Frontal cortex (tissue), 4 donors: ENCODE measurements at places on chromosomes 6 and 20. TPM values are rescaled to one million over a fixed set of nuclear protein-coding genes. Genes with fewer than 3 reads are reported as not detected.

The FAM209B gene
- total RNA-seq, result not detected

The OPRL1 gene
- 13.5 TPM for total RNA-seq

The VWA7 gene
- under 0.01 TPM for total RNA-seq

The REM1 gene
- total RNA-seq, result not detected

The PFDN6 gene
- 31.0 TPM for total RNA-seq

DNA sequence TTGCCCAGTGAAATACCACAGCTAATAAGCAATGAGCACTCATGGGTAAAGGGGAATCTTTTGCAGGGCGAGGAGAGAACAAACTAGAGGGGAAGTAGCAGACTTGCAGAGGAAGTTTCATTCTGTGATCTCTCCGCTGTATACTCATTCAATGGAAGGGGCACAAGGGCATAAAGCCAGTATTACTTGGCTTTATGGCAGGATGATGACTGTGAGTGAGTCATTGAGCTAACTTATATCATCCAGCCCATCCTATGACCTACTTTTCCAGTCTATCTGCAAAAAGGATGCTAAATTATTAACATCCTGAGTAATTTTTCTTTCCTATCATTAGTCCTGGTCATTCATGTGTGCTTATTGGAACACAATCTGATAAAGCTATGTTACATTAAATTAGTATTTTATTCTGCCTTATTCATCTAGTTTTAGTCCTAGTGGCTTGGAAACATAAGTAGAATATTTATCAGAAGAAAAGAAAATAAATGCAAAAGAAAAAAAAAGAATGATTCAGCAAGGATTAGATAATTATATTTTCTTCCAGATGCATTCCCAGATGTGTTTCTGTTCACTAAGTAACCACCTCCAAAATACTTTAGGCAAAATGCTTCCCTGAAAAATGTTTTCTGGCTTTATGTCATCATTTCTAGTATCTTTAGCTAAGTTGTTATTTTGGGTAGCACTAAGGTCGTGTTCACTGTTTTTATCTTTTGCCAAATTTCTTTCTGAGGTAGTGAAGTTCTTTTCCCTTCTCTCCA is 471.7 kb downstream of the CDKAL1 start:
- DNase-seq, result no peak

DNA sequence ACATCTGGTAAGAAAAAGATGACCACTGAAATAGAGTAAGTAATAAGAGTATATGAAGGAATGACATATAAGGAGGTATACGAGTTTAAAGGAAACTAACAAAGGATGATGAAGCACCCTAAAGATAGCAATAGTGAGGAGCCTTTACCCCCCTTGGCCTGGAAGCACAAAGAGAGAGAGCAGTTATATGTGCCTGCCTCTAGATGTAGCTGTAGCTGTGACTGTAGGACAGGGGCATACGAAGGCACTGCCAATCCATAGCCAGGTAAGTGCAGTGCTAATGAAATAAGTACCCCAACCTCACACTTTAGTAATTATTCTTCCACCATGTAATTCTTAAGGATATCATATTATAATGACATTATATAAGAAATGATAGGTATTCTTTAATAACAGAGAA is 90.1 kb upstream of the FKBP1C start:
- no peak for DNase-seq

- no peak for DNase-seq
These were observed 341.6 kb downstream of the PRKN start for GRCh38 chr6:162385980-162386379.

The FAM184A gene
- 30.2 TPM for total RNA-seq

DNA sequence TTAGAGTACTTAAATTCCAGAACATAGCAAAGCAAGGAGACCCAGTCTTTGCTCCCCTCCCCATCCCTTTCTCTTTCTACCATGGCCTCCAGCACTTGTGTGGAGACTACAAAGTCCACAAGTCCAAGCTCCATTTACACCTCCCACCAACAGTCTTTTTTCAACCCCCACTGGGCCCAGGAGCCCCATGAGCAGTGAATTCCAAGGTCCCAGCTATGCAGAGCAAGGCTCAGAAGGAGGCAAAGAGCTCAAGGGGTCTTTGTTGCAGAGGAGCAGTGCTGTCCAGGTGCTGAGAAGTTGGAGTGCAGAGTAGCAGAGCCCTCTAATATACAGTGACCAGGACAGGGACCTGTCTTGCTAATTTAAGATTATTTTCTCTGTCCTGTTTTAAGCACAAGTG is 9.0 kb downstream of the PAK5 start:
- DNase-seq, result no peak

DNA sequence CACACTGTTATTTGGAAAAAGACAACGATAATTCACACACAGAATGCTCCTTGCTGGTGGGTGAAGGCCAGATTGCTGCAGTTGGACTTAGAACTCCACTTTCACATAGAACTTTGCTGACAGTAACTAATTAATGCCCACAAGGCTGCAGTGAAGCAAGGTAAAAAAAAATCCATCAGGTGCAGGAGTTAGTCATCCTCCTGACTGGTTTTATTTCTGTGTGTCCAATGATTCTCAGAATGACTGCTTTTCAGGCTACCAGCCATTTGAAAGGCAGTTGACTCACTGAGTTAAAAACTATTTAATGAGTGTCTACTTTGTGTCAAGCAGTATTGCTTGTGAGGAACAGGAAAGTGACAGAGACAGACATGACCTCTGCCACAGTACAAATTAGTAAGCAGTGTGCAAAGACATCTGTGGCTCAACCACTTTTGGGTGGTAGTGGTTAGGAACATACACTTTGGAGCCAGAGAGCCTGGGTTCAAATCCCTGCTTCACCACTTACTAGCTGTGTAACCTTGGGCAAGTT is 41.9 kb downstream of the ELOVL5 start:
- no peak for DNase-seq

DNA sequence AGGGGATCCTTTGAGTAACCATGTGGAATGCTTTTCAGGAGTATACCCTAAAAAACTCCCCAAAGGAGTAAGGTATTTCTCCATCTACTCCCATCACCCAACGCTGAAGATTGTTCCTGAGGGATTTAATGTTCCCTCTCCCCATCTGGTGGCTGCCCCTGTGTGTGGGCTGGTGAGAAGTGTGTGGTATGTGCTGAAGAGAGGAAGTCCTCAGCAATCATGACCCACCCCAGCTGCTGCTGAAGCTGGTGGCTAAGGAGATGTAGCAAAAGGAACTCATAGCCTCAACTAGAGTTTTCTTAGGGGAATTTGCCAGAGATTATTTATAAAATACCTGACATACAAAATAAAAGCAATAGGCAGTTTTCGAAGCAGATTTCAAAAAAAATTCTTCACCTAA is 114.3 kb upstream of the JAG1 start:
- DNase-seq, result no peak

DNA sequence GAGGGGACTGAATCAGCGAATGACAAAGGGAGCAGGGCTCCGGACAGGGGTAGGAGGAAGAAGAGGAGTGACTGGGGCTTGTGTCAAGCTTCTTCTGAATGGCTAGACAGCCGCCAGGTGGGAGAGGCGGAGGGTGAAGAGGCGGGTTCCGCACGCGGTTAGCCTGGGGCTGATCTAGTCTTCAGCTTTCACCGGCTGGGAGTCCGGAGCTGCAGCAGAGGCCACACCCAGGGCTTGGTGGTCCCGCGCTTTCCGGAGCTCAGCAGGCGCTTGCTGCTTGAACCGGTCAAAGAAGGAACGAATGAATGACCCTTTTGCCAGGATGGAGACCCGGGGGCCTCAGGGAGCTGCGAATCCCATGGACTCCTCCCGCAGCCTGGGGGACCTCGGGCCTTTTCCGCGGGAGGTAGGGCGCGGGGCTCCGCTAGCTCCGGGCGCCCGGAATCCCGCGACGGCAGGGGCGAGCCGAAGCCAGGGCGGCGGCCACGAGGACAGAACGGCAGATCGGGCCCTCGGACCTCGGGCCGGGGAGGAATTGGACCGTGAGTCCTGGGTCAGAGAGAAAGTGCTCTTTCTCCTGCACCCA is at the start of gene C6orf141:
Gene C6orf141, plus strand, starts transcription at position 177 of the 586 bp plus-strand sequence. Its CDS starts 125 bp downstream, at position 302.
- no peak for DNase-seq

The WFDC10B gene
- not detected for total RNA-seq

- DNase-seq, result no peak
These were observed 76.6 kb downstream of the CEBPB start for GRCh38 chr20:50267041-50267865.

GRCh38 chr20:23127506-23128279 is 41.6 kb upstream of the CD93 start:
- no peak for DNase-seq

GRCh38 chr6:29870104-29870503 is 42.5 kb downstream of the HLA-G start:
- no peak for DNase-seq

The TBC1D22B gene
- total RNA-seq, result 8.2 TPM

DNA sequence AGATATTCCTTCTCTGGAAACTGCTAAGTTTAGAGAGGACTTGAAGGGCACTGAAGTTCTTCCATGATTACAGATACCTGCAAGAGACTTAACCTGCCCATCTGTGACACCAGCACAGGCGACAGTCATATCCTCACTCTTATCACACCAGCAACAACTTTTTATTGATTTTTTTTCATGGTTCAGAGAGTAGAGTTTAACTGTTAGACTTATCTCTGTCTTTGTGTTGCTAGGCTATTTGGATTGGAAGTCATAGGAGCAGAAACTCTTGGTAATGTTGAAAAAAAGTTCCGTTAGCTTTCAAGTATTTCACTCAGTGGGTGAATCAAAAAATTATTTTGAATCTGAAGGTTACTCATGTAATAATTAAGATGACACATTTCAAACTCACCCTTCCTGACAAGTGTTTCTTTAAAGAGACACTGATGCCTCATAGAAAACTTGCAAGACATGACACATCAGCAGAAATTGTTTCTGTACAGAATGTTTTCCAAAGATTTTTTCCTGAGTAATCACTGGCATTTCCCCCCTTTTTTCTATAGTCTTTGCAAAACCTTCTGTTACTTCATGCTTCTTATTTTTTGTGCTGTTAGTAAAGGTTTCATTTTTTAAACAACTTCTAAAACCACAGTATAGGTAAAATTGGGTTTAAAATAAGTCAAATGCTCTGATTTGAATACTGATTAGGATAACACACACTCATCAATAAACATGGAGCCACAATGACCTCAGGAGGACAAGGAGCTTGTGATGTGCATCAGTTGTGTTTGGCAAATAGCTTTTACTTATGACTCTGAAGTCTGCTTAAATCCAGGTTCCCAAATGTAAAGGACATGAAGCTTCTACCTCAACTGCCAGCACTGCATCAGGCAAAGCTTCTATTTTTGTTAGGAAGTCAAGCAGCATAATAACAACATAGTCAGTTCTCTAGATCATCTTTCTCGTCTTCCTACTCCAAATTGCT is 252.9 kb upstream of the MAN1A1 start:
- no peak for DNase-seq

The NRSN1 gene
- total RNA-seq, result 22.0 TPM

DNA sequence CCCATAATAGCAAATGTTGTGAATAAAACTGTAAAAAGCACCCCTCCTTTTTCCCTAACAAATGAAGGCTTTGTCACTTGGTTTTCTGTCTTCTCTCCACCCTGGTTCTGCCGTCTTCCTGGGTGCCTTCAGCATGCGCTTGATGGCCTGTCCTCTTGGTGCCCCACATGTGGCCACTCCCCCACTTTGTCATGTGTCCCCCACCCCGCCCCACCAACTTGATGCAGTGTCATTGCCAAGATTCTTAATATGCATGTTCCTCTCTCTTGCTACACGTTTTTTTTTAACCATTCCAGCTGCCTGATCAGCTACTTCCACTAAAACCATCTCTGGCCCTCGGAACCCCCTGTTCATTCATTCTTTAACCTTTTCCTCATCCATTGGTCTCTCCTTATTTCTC is 340.3 kb downstream of the QKI start:
- no peak for DNase-seq
